ENCODE measurements at places on chromosomes 13 and 19.
A peak's percentile ranks its signal among the peaks of the same experiment; 100 is the strongest.

DNA sequence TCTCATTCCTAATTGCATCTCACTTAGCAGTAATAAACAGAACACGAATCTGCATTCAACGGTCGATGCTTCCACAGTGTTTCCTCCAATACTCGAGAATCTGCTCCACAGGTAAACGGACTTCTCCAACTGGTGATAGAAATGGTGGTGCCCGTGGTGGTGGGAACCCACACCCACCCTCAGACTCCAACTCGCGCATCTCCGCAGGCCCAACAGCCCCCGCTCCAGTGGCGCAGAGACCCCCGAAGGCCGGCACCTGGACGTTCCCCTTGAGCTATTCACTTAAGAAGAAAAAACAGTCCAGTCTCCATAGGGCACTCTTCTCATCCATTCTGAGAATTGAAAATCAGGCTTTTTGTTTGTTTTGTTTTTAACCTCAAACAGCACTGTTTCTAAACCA, 13.8 kb upstream of the RASA3 start:
- no peak for DNase-seq

GRCh38 chr19:50693064-50693975, 26.3 kb downstream of the SHANK1 start:
- DNase-seq = no peak

DNA sequence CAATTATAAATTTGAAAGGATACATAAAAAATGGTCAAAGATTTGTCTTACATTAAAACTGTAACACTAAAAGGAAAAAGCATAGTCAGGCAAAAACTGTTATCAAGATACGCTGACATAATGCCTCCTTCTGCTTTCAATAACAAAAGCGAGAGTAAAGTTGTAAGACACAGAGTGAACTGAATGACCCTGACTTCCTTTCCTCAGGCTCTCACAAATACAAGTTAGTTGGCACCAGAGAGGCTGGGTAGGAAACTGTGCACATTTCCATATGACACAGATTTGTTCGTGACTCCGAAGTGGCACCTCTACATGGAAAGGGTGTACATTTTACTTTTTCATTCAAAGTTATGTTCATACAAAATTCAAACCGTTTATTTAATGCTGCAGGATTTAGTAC, 15.4 kb downstream of the FGF14 start:
- no peak for DNase-seq

GRCh38 chr13:73599232-73600128, 534.7 kb downstream of the KLF12 start:
- no peak for DNase-seq

- no peak for DNase-seq
Measured at GRCh38 chr19:12794196-12794941, 3.1 kb downstream of the JUNB start.

- peak; percentile 49 for DNase-seq
Measured at GRCh38 chr13:102870677-102871415, 25.0 kb downstream of the ERCC5 start.

- DNase-seq = no peak
Measured at GRCh38 chr13:27076421-27076820, 95.2 kb downstream of the USP12 start.

GRCh38 chr13:53060840-53061490, 32.4 kb downstream of the OLFM4 start:
- DNase-seq = no peak

DNA sequence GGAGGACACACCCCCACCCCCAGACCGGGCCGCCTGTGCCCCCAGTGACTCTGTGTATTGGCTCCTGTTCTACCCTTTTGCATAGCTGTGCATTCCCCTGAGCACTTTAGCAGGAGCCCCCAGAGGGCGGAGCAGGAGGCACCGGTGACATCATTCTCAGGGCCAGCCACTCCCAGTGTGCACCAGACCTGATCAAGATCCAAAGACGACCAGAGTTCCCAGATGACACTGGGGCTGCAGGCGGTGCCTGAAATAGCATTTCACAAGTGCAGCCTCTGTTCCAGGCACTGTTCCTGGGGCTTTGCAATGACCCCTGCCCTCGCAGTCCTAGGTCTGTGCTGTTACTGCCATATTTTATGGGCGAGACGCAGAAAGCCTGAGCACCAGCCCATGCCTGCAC, 14.5 kb upstream of the PTPRS start:
- no peak for DNase-seq

DNA sequence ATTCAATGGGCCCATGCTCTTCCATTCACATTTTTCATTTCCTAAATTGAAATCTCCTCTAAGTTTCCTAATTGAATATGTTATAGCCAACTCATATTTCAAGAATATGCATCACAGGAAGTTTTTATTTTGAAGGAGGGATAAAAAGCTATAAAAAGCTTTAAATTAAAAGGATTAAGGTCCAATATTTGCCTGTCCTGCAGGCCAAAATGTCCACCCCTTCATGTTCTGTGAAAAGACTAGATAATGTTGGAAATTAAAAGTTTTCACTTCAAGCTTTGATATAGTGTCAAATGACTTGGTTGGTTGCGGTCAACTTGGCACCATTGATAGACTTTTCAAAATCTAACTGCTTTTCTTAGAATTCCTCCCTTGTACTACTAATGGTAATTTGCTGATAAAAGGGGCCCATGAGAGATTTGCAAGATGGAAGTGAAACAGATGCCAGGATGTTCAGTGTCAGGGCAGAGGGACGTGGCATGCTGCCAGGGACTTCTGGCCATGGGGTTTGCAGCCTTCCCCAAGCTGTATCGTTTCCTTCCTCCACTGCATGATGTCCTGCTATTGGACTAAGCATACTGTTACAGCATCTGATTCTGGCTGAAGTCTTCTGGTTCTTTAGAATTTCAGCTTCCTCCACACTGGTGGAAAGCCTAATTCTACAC, 547.3 kb upstream of the MIR17HG start:
- no peak for DNase-seq

GRCh38 chr19:2199215-2199614, 35.5 kb downstream of the DOT1L start:
- DNase-seq = no peak

DNA sequence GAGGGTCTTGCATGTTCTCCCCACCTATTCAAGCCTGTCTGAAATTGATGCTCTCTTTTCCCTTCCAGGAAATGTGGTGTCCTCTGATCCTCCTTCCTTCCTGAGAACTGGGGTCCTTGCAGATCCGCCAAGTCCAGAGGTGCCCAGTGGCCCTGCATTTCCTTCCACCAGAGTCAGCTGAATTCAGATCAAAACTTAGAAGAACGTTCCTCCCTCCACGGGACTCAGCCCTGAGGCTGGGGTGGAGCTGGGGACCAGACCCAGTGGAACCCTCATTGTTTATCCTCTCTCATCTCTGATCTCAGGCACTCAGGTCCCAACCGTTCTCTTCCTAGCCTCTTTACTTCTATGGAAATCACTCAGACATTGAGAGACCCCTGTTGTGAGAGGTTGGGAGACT, 477.3 kb downstream of the TSHZ3 start:
- DNase-seq = no peak

- no peak for DNase-seq
Measured at GRCh38 chr13:29310806-29311205, 284.7 kb downstream of the SLC7A1 start.

DNA sequence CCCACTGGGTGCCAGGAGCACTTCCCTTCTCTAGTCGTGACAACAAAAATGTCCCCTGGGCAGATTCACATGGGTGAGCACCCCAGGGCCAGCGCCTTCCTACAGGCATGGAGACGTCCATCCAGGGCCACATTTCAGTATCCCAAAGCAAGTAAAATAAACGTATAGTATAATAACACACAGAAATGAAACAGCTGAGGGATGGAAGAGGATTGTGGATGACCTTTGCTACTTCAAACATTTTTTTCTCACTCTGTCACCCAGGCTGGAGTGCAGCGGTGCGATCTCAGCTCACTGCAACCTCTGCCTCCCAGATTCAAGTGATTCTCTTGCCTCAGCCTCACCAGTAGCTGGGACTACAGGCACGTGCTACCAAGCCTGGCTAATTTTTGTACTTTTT, 28.2 kb downstream of the CILP2 start:
- no peak for DNase-seq

- DNase-seq = no peak
Measured at GRCh38 chr13:90995614-90996013, 351.9 kb upstream of the MIR17HG start.

DNA sequence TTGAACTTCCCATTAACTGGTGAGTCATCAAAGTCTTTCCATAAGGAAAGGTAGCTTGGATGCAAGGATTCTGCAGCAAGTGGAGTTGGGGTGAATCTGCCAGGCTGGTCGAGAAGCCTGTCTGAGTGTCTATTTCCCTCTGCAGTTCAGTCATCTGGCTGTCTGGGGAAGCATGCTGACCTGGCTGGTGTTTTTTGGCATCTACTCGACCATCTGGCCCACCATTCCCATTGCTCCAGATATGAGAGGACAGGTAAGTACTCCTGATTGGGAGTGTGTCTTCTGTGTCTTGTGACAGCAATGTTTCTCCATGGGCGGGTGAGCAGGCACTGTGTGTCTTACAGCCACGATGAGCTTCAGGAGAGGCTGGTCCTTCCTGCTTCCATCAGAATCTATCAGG, 189.7 kb downstream of the SHISA2 start:
- no peak for DNase-seq

DNA sequence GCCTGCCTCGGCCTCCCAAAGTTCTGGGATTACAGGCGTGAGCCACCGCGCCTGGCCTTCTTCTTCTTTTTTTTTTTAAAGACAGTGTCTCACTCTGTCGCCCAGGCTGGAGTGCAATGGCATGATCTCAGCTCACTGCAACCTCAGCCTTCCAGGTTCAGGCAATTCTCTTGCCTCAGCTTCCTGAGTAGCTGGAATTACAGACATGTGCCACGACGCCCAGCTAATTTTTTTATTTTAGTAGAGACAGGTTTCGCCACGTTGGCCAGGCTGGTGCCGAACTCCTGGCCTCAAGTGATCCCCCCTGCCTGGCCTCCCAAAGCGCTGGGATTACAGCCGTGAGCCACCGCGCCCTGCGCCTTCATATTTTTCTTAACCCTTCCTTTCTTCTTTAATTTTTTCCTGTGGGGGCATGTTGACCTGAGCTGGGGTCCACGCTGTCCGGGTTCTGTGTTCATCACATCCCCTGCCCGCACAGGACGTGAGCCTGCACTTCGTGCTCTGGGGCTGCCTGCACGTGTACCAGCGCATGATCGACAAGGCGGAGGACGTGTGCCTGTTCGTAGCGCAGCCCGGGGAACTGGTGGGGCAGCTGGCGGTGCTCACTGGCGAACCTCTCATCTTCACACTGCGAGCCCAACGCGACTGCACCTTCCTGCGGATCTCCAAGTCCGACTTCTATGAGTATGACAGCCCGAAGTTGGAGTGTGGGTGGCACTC, 14.1 kb downstream of the PNPLA6 start:
- DNase-seq = no peak

GRCh38 chr13:71242201-71242600, 624.8 kb downstream of the DACH1 start:
- DNase-seq = no peak

DNA sequence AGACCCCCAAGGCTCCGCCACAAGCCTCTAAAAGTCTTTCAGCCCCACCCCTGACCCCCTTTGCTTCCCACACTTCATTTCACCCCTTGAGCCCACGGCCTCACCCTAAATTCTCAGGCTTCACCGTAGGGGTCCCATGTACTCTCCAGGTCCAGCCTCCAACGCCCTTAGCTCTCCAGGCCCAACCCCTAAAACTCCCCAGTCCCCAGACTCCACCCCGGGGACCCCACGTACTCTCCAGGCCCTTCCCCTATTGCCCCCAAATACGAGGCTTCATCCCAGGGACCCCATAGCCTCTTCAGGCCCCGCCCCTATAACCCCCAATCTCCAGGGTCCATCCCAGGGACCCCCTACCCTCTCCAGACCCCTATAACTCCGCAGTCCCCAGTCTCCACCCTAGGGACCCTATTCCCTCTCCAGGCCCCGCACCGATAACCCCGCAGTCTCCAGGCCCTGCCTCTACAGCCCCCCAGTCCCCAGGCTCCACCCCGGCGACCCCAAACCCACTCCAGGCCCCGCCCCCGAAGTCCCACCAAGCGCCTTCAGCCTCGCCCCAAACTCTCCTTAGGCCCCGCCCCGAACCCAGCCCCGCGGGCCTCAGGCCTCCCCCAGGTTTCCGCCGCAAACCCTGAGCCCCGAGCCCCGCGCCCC, 619 bp downstream of the MED16 start:
- no peak for DNase-seq

DNA sequence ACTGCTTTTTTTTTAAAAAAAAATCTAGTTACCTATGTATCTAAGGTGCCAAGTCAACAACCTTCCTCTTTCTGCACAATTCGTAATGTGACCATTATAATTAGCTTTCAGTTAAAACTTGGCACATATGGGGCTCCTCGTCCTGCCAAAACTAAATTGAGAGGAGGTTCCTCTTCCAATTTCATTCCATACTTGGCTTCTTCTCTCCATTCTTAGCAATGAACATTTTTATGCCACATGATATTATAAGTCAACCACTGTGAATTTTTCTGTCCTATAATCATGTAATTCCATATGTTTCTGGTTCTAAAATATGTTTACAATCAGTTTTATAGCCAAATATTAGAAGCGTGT, 177.0 kb downstream of the DCLK1 start:
- DNase-seq = no peak

GRCh38 chr19:19482809-19483596, 32.3 kb downstream of the TSSK6 start:
- no peak for DNase-seq

DNA sequence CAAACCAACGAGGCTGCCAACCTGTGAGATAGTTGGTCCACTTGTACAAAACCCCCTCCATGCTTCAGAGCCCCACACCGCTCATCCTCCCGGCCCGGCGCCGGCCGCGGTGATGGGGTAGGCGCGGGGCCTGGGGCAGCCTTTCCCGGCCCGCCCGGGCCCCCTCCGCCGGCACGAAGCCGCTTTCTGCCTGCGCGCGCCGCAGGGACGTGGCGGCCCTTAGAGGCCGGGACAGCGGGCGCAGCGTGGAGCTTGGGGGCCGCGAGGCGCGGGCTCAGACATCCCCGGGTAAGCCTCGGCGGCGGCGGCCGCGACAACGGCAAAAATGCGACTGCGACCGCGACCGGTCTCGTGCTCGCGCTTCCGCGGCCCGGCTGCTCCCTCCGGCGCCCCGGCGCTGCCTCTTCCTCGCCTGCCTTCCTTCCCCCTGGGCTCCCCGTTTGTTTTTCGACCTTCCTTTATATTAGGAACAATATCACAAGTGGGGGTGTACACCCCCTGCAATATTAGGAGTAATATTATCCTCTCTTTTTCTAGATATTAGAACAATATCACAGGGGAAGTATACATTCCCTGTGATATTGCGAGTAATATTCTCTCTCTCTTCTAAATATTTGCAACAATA, 53.9 kb upstream of the CEACAM21 start:
- DNase-seq = peak; percentile 47

- DNase-seq = no peak
Measured at GRCh38 chr19:23095418-23095817, 21.4 kb upstream of the ZNF730 start.

GRCh38 chr13:46858776-46859175, 38.1 kb downstream of the HTR2A start:
- no peak for DNase-seq

DNA sequence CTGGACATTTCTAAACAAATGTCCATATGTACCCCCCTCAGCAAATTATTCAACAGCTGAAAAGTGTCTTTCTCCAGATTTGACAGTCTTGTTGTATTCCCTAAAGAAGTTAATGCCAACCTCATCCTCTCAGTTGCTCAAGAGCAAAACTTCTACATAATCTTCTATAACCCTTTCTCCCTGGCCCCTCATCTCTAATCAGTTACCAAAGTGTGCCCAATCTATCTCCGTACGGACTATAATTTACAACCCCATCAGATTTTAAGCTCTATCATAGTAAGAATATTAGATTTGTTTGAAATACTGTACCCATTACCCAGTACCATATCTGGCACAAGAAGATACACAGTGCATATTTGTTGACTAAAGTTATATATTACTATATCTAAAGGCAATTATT, 101.5 kb downstream of the FGF14 start:
- no peak for DNase-seq

Data from effector memory CD8-positive, alpha-beta T cell (primary cell).